ENCODE measurements at places on chromosomes 7 and 10.

DNA sequence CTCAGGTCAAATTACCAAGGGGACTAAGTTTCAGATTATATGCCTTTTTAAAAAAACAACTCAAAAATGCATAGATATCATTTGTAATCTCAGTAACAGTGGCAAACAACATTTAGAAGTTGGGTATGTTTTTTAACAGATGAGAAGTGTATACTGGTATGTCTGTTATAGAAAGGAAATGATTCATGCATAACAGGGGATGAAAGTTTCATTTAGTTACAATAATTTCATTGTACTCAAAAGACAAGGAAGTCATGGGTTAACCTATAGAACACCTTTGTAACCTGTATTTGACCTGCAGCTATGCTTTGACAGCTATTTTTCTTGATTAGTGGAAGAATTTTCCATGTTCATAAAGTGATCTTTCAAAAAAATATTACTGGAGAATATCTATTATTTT, 35.4 kb upstream of the FAM133B start:
- no peak for DNase-seq

- DNase-seq, result no peak
Measured at GRCh38 chr10:48446785-48447184, 140.3 kb downstream of the MAPK8 start.

- DNase-seq, result no peak
Measured at GRCh38 chr7:159114981-159115380, 29.7 kb downstream of the VIPR2 start.

GRCh38 chr7:119344466-119344865, 928.5 kb upstream of the KCND2 start:
- no peak for DNase-seq

DNA sequence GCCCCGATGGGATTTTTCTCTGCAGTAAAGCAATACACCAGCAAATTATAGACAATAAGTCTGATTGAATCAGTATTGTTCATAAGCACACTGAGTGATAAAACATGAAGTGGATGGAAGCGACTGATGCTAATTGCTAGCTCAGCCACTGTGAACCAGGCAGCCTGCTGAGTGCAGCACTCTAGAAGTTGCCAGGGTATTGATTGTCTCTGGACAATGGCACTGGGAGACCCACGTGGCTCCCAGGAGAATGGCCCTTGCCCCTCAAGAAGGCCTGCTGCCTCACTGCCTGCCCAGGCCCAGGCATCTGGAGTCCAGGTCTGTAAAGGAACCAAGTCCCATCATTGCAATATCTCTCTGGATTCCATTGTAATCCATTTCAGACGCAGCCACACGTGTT, 80.4 kb upstream of the TCERG1L start:
- DNase-seq, result no peak

Data from stimulated activated CD8-positive, alpha-beta memory T cell treated with anti-CD3 and anti-CD28 coated beads, Interleukin-4, amount 100 ng/mL, for 1 hour (primary cell).